ENCODE measurements at places on chromosomes 4 and X. TPM values are rescaled to one million over a fixed set of nuclear protein-coding genes. Genes with fewer than 3 reads are reported as not detected.

- DNase-seq: no peak
Observed at GRCh38 chrX:20015422-20015821, 24.6 kb upstream of the BCLAF3 start.

ZNF81 gene
- 10.6 TPM for polyA plus RNA-seq

BMP3 gene
- polyA plus RNA-seq: 14.8 TPM

GRCh38 chr4:110869862-110870572 lies 247.1 kb upstream of the PITX2 start:
- no peak for DNase-seq

DNA sequence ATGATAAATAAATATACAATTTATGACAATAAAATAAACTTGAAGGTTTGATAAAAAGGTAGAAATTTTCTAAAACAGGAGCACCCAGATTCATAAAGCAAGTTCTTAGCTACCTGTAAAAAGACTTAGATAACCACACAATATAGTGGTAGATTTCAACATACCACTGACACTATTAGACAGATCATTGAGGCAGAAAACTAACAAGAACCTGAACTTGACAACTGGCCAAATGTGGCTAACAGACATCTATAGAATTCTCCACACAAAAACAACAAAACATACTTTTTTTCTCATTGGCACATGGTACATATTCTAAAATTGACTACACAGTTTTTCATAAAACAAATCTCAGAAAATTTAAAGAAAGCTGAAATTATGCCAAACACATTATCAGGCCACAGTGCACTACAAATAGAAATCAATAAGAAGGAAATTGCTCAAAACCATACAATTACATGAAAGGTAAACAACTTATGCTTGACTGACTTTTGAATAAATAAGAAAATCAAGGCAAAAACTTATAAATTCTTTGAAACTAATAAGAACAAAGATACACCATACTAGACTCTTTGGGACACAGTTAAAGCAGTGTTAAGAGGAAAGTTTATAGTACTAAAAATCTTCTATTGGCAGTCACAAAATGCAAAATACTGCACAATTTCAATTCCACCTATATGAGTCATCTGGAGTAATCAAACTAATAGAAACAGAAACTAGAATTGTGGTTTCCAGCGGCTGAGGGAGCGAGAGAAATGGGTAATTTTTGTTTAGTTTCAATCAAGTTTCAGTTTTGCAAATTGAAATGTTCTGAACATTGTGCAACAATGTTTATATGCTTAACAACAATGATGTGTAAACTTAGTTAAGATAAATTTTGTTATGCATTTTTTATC lies 925.6 kb downstream of the SH3BGRL start:
- no peak for DNase-seq

DNA sequence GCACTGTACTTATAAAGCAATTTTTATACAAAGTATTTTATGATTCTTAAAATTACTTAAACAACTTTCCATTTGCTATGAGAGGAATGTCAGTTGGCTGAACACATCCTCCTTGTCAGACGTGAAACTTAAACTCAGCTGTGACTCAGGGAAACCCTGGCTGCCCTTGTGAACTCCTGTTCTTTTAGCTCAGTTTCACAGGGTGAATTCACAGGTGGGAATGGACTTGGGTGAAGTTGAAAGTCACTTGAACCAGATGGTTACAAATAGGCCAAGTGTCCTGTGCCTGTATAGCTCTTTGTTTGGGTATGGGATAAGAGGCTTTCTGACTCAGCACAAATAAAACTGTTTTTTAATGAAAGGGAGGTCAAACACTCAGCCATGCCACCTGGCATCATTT lies 67.4 kb upstream of the FAM47B start:
- peak; percentile 0 for DNase-seq

DNA sequence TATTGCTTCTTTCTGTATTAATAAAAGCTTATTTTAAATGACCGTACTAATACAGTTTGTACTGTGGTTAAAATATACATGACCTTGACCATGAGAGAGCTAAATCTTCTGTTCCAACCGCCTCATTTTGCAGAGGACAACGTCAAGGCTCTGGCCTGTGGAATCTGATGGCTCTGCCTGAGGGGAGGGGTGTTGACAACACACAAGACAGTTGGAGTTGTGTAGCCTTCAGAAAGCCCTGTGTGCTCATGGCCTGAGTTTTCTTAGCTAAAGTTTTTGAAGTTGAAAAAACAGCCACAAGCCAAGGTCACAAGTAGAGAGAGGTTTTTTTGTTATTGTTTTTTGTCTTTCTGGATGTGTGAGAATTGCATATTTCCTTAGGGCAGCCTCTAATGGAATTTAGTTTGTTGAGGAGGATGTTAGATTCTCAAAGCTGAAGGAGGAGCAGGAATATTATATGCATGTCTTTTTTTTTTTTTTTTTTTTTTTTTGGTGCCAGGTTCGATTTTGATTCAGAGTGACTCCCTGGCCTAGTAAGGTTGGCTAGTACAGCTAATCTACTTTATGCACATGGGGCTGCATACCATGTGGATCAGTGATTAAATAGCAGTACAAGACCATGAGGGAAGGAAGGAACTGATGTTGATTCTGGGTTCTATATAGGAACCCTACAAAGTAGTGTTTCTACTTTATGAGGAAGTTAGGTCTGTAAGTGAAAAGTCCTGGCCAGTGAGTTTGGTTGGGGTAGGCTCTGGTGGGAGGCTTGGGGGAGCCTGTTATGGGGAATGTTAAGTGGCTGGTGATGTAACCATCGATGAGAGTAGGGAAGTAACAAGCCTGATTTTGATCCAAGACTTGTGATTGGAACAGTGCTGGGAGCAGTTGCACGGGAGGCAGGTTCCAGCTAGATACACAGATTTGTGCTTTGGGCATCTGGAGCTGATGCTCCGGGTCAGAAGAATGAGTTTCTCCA lies 20.3 kb downstream of the SMS start:
- DNase-seq: no peak

MEPE gene
- polyA plus RNA-seq: not detected

STPG2 gene
- 0.65 TPM for polyA plus RNA-seq

DNA sequence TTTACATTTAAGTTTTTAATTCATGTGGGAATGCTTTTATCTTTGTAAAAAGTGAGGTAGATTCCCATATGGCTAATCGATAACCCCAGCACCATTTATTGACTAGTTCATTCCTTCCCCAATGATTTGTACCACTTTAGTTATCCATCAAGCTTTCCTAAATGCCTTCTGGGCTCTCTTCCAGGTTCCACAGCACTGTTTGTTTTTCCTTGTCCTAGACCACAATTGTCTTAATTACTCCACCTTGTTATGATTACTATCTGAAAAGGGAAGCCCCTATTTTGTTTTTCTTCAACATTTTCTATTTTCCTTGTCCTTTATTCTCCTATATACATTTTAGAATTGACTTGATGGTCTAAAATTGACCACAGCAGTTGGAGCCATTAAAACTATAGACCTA lies 48.5 kb upstream of the GPRIN3 start:
- DNase-seq: no peak

GRCh38 chrX:122546269-122546668 lies 637.8 kb upstream of the GRIA3 start:
- no peak for DNase-seq

DRD5 gene
- polyA plus RNA-seq: 0.74 TPM

DNA sequence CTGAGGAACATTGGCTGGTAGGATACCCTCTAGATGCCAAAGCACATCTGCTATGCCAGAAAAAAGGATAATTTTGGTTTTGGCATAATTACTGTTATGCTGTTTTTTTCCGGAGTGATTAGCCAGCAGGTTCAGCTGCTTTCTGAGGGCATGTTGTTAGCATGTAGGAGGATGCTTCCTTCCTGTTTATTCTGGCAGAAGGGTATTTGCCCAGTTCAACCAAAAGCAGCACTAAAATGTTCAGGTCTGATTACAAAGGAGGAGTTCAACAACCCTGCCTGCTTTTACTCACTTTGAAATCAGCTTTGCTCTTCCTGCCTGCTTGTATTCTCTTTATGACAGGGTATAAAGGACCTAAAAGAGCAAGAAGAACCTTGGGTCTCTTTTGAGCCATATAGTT lies 21.9 kb downstream of the ERCC6L start:
- DNase-seq: no peak

GRCh38 chr4:53990641-53991040 lies 73.8 kb downstream of the CHIC2 start:
- DNase-seq: no peak

SMPX gene
- 0.57 TPM for polyA plus RNA-seq

- no peak for DNase-seq
Observed at GRCh38 chr4:92634882-92635281, 331.1 kb downstream of the GRID2 start.

NPY2R gene
- 0.48 TPM for polyA plus RNA-seq

- no peak for DNase-seq
Observed at GRCh38 chr4:16597845-16598596, 300.4 kb downstream of the LDB2 start.

USP17L19 gene
- not detected for polyA plus RNA-seq

Data from renal pelvis (tissue), 12 donors.